Activated CD8-positive, alpha-beta memory T cell treated with anti-CD3 and anti-CD28 coated beads, Interleukin-2, amount 50 U/mL, for 48 hours (primary cell): ENCODE measurements at places on chromosomes 3 and 15.

DNA sequence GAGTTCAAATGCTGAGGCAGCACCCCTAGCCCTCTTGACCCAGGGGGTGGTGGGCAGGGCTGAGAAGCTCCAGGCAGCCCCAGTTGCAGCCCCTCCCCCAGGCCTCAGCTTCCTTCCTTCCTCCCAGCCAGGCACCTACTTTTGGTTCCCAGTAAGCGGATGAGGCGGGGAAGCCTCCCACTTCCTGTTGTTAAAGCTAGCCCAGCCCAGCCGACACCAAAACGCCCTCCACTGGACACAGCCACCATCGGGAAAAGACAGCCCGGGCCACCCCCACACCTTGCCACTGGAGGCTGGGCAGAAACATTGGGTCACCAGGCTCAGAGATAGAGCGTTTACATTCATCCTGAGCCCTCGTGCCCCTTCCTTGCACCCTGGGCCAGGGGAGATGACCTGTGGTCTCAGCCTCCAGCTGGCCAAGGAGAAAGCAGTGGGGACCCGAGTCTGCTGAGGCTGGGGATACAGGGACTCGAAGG lies 3.5 kb downstream of the DUSP7 start:
- peak; percentile 66 for DNase-seq

- DNase-seq, result no peak
Observed at GRCh38 chr3:51712038-51712420, 5.2 kb downstream of the GRM2 start.

DNA sequence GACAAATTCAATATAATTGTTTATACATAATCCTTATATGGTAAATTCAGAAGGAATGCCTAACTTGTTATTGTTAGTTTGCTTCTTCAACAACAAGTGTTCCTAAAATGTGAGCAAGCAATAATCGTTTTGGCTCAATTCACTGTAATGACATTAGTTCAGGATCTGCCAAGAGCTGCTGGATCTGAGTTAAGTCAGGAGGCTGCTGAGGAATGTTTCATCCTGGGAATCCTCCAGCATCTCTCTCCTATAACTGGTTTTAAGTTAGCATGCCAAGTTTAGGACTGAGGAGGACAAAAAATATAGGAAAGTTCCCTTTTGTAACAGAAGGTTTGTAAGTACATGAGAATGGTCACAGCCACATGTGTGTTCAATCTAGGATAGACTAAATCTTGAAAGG lies 4.9 kb upstream of the GTF2A2 start:
- DNase-seq, result no peak

DNA sequence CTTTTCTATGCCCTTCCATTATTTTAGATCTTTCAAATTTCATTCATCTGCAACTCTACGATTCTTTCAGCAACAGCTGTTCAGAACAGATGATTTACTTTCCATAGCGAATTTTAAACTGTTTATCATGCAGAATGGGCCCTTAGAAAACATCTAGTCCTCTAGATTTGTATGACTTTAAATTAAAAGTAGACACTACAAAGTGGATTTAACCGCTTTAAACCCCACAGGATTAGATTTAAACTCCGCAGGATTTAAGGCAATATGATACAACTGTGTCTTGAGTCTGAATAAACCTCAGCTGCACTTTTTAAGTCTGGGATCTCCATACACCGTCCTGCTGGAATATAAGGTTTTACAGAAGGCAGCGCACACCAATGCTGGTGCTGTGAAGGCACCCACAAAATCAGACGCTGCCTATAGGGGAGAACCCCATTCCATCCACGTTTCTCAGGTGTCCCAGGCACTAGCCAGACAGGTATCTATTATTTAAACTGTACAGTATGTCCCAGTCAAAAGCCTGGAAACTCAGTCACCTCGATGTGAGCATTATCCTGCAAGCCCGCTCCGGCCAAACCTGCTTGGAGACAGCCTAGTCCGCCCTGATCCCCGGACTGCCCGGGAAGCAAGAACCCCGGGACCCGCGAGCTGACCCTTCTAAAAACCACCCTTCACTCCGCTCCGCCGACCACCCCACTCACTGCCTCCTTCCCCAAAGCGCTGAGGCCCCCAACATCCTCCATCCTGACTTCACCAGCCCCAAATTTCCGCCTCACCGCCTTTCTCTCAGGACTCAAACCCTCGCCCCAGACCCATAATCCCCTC lies 768 bp downstream of the ANO10 start:
- no peak for DNase-seq

GRCh38 chr3:113898892-113899291 lies 48.9 kb upstream of the ZDHHC23 start:
- no peak for DNase-seq

DNA sequence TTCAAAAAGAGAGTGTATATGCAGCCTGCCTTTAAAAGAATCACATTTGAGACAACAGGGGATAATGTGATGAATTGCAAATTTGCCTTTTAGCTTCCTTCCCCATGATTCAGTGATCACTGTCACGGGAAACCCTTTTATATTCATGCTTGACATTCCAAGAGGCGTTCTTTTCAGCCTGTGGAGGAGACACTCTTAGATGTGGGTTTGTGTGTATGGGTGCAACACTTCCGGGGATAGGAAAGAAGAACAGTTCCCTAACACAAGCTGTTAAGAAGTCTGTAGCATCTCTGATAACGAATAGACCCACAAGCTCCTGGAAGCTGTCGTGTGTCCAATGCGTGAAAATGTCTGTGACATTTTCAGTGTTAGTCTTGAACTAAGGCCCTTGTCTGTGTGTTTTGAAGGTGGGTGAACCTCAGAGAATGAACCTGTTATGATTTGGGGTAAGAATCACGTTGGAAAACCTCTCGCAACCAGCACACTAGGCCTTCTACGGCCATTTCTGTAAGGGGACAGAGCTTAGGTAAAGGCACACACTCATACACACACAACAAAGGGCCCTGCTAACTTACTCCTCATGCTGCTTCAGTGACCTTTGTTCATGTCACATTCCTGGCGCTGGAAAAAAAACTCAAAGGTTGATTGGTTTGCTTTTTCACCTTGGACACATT lies 229.2 kb upstream of the ST8SIA2 start:
- no peak for DNase-seq

DNA sequence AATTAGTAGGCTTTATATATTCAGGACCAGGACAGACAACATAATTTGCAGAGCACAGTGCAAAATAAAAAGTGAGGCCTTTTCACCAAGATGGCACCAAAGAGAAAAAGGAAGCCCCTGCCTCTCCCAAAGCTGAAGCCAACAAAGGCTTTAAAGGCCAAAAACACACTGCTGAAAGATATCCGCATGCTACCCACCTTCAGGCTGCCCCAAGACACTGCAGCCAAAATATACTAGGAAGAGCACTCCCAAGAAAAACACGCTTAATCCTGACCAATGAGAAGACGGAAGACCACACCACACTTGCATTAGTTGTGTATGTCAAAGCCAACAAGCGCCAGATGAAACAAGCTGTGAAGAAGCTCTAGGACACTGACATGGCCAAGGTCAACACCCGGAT lies 38.0 kb downstream of the PIK3CB start:
- no peak for DNase-seq

GRCh38 chr3:192818126-192818525 lies 90.8 kb upstream of the FGF12 start:
- DNase-seq, result no peak

DNA sequence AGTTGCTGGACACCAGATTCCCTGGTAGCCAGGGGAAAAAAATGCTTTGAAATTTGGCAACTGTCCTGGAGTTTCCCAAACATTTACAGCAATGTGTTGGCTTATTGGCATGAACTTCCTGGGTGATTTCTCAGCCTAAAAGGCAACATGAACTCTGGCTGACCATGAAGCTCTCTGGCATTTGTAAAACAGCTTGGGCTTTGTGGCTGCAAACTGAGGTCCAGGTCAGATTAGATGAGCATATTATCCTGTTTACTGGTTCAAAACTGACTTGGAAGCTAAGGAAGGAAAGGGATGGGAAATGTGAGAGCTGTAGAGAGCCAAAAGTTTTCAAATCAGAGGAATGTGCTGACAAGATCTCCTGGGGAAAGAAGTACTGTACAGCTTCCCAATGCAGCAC lies 139.0 kb downstream of the P3H2 start:
- no peak for DNase-seq

GRCh38 chr3:134300520-134300919 lies 49.9 kb upstream of the RYK start:
- DNase-seq, result no peak

DNA sequence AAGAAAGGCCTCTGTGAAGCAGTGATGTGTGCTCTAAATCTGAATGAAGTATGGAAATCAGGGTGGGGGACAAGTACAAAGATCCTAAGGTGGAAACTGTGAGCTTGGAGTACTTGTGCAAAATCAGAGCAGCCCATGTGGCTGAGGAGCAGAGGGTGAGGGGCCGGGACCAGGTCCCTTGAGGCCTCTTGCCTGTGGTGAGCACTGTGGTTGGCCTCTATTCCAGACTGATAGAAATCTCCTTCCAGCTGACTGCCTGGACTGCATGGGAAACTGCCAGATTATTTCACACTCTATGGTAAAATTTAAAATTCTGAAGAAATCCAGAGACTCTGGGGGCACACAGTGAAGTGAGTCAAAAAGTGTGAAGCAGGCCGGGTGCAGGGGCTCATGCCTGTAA lies 81.4 kb downstream of the TM4SF4 start:
- DNase-seq, result no peak

GRCh38 chr3:30688776-30689641 lies 82.6 kb downstream of the TGFBR2 start:
- DNase-seq, result no peak

DNA sequence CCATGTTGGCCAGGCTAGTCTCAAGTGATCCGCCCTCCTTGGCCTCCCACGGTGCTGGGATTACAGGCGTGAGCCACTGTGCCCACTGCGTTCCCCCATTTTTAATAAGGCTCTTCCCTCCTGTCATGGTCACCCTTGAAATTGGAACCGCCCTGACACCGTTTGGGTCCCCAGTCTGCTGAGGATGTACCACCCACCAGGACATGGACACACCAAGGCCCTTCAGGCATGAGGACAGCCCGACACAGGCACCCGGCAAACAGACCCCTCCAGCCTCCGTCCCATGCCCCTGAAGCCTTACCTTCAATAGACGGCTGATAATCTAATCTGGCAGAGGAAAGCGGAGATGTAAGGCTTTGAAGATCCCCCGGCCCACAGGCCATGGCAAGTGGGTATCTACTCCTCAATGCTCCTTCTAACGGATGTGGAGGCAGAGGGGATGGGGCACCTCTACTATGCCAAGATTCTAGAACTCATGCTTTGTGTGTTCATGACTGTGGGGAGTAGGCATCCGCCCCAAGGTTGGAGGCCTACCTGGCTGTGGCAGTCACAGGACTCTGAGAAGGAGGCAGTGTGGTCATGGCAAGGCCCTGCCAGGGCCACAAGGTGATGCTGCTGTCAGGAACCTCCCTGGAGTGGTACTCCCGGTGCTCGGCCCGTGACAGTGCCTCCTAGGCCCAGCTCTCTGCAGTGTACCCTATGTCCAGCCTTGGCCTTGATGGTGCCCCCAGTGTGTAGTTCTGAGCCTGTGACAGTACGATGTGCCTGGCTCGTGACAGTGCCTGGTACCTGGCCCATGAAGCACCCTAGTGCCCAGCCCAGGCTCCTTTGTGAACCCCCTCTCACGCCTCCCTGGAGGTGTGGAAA lies 18.6 kb upstream of the PRSS50 start:
- no peak for DNase-seq

DNA sequence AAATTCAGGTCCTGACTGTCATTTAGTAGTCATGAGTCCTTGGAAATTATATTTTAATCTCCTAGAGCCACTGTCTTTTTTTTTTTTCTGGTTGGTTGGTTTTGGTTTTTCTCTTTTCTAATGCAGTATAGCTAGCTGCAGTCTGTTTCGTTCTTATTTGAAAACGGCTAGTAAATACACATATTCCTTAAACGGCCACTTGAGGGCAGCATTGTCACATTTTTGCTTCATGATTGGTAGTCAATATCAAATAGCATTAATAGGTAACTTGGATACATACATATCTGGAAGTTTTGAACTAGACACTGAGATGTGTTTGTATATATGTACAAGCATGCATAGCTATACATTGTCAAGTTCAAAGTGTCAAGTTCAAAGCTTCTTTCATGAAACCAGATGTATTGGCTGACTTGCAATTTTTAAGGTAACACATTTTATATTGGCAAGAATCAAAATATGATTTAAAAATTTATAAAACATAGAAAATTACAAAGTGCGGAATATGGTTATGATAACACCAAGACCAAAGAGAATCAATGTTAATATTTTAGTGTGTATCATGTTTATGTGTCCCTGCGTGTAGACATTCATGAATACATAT lies 22.5 kb downstream of the GABRA5 start:
- DNase-seq, result peak; percentile 71

DNA sequence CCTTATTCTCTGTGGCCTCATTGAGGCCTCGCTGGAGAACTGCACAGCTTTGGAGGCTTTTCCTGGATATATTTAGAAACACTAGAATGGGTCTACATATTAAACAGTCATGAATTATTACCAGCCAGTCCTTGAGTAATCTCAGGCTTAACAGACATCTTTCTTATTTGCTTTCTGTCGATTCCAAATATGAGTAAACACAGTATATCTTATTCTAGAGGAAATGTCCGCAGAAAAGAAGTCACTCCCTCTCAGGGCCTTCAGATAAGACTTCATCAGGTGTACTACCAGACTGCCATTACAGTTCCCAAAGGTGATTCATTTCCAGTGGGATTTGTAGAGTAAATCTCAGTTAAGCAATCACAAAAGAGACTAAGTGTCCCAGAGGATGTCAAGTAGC lies 310.7 kb downstream of the RBMS3 start:
- no peak for DNase-seq

DNA sequence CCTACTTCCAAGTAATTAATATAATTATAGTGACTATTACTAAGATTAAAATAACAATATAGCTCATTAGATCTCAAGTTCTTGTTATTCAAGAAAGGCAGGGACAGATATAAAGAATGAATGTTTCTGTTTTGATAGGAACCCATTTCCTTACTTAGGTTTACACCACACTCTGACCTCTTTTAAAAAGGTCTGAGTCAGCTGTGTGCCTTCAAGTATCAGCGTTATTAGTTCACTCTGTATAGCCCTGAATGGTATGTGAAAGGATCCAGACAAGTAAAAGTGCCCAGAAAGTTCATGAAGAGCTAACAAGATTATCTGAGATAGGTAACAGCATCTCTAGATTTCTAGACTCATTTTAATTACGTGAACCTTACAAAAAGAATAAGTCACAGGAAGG lies 28.9 kb downstream of the PDCD10 start:
- DNase-seq, result no peak

GRCh38 chr3:104755791-104756190 lies 610.9 kb upstream of the ALCAM start:
- no peak for DNase-seq

- DNase-seq, result no peak
Observed at GRCh38 chr3:150345021-150345538, 63.0 kb upstream of the TSC22D2 start.

DNA sequence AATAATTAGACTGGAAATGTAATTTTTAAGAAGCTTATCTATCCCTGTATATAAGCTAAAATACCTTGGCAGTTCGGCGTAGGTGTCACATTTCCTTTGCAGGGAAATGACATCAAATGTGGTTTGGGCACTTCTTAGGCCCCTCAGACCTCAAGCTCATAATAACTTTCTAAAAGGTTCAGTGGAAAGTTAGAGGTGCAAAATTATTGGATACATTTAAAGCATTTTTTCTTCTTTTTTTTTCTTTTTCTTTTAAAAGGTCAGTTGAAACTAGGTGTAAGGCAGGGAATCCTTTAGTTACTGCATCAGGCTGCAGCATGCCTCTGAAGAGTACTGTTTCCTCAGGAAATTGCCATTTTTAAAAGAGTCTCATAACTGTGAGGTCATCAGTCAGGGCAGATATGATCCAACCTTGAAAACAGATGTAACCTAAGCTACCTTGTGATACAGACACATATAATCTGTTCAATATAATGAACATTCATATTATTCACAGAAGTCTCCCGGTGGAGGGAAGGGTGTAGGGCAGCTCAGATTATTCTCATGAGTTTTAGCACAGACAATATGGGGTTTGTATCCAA lies 4.8 kb downstream of the SACM1L start:
- no peak for DNase-seq
